Eye (tissue), 1 donor: ENCODE measurements at places on chromosomes 2 and 18.

GRCh38 chr2:151947813-151948165 lies 119.6 kb upstream of the ARL5A start:
- DNase-seq = no peak

DNA sequence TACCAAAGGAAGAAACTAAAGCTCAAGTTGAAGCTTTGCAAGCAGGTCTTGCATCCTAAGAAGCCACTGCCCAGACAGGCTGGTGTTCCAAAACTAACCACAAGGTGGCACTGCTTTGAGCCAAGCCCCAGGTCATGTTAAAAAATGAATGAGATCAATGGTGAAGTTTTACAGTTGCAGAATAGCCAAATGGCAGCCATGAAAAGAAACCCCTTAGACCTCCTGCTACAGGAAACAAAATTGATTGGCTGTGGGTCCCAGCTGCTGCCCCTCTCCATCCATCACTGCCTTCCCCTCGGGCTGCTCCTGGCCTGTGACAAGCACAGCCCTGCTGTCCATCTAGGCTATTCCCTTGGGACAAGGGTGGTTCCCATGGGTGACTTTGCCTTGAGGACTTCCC lies 20.7 kb upstream of the MREG start:
- peak; percentile 91 for DNase-seq

- no peak for DNase-seq
Measured at GRCh38 chr2:163252199-163252598, 413.6 kb upstream of the KCNH7 start.

DNA sequence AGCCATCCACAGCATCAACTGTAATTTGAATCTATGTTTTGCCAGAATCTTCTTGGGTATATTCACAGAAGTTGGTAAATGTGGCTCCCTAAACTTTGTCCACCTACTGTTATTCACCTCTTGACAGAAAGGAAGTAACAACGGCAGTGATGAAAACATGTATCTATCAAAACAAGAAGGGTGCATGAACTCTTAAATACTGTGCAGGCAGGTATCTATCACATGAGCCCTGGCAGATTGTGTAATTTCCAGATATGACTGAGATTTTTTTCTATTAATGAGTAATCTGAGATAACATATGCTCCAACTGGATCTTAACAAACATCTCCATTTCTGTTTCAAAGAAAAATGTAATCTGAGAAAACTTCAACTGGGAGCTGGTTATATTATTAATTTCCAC lies 36.6 kb downstream of the SFT2D3 start:
- DNase-seq = no peak
